NCI-H510A treated with DMSO at 0.1 percent for 48 hours (cell line): ENCODE measurements at places on chromosomes 5 and 9.

- no peak for DNase-seq
These were observed 117.5 kb downstream of the FGF1 start for GRCh38 chr5:142568283-142568995.

DNA sequence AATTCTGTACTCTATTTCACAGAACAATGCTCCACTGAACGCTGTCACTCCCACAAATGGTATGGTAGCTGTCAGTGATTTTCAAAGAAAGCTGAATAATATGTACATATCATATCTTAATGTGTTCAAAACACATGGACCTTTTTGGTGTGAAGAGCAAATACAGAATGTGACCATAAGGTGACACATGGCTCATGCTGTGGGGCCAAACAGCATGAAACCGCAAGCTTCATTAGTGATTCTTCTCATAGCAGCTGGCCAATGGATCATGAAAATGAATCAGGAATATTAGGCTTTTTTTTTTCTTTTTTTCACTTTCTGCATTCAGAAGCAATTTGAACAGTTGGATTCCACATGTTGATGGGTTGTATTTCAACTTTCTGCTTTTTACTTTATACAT lies 54.9 kb upstream of the CDH9 start:
- no peak for DNase-seq

DNA sequence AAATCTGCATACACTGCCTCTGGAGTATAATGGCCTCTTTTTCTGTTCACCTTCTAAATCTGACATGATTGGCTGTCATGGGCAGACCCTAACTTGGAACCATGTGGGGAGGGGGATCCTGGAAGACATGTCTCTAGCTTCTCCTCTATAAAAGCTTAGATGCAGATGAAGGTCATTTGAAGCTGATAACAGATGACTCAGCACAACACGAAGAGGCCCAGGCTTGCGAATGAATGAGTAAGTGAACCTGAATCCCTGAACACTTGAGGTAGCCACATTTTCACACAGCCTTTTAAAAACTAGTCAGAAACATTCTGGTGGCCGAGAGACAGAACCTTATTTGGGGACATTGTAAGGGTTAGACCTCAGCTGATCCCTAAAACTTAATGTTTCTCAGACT lies 282.6 kb downstream of the ELAVL2 start:
- DNase-seq: no peak

GRCh38 chr9:20740929-20741582 lies 57.0 kb downstream of the FOCAD start:
- no peak for DNase-seq

DNA sequence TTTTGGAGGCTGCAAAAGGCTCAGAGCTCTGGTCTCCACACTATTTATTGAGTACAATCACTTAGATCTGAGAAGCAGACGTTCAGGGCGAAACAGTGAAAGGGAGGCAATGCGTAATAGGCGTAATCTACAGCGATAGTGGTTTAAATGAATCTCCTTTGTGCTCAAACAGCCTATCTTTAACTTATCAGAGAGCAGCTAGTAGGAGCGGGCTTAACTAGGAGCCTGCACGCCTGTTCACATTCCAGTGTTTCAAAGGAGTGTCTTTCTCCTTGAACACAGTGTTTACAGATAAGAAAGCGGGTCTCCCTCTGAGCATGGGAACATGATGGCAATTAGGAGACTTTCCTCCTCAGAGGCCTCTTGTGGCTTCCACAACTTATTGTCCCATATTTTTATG lies 49.4 kb downstream of the AP3B1 start:
- no peak for DNase-seq

- no peak for DNase-seq
These were observed 198.1 kb downstream of the C9orf50 start for GRCh38 chr9:129422843-129423192.

- no peak for DNase-seq
These were observed 5.0 kb downstream of the S1PR3 start for GRCh38 chr9:88996046-88996920.

- DNase-seq: no peak
These were observed 96.8 kb downstream of the TRIO start for GRCh38 chr5:14239951-14240350.

- DNase-seq: no peak
These were observed 118.6 kb downstream of the SEMA6A start for GRCh38 chr5:116456036-116456435.

DNA sequence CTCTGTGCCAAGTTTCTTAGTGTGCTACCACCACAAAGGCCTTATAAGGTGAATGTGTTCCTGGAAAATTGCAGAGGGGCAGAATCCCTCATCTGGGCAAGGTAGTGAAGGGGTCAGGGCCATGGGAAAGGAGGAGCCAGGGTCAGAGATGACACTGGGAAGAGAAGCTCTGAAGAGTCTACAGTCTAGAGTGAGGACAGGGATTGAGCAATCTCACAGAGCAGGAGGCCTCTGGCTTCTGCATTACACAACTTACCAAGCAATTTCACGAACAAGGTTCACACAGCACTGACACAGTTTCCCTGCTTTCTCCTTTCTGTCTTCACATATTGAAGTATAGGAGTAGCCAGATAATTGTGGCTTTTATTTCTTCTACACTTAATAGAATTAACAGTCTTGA lies 24.5 kb upstream of the IDNK start:
- DNase-seq: no peak

GRCh38 chr5:59249160-59249559 lies 644.4 kb downstream of the PDE4D start:
- no peak for DNase-seq

GRCh38 chr9:92146610-92147009 lies 31.4 kb upstream of the SPTLC1 start:
- no peak for DNase-seq

- DNase-seq: no peak
These were observed 28.4 kb downstream of the GLRX start for GRCh38 chr5:95794070-95794516.

GRCh38 chr5:17805227-17805825 lies 171.1 kb downstream of the TAF11L14 start:
- DNase-seq: no peak

DNA sequence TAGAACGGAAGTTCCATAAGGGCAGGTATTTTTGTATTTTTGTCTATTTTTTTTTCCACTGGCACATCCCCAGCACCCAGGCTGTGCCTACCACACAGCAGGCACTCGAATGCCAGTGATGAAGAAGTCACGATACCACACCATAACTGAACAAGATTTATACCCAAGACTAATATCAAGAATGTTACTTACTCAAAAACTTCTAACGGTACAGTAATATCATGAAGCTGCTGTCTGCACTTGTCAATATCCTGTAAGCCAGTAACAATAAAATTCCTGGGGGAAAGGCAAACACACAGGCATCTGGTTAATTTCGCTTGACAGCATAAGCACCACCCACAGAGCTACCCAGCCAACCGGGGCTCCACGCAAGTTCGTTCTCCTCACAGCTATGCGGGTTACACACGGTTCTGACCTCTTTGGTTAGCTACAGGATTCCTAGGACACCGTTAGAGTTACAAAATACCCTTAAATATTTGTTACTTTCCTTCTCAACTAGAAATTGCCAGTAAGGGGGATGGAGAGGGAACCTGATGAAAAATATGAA lies 1.3 kb downstream of the MED10 start:
- DNase-seq: no peak

- no peak for DNase-seq
These were observed 142.8 kb upstream of the IFNE start for GRCh38 chr9:21624675-21625644.

DNA sequence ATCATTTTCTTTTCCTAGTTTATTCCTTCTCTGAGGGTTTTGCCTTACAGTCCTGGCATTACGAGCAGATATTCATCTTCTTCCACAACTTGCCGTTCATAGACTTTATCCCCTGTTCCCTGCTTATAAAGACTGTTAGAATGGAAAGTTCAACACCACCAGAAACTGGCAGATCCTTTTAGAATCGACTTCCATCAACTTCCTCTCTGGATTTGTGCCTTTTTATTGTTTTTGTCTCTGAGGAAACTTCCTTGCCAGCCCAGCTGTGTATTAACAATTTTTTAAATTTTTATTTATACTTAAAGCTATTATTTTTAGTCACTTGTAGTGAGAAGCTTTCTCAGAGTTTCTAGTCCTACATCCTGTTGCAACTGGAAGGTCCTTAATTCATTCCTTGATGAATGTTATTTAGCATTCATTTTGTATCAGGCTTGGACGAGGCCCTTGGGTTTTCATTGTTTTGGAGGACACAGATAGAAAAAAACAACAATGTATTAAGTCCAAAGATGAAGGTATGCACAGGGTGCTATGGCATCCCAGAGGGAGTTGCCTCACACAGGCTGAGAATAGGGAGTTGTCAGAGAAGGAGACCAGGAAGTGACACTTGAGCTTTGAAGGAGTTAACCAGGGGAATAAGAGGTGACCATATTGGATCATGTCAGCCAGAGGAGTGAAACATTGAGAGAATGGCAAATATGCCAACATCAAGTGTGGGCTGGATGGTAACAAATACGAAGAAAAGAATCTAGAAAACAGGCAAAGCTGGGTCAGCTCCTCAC lies 81.3 kb downstream of the ADAMTSL1 start:
- no peak for DNase-seq

- no peak for DNase-seq
These were observed 644.3 kb downstream of the ACTL7B start for GRCh38 chr9:108211411-108211955.

GRCh38 chr5:4880304-4880741 lies 259.8 kb upstream of the ADAMTS16 start:
- DNase-seq: no peak

- DNase-seq: no peak
These were observed 419.4 kb downstream of the MTRR start for GRCh38 chr5:8288334-8288733.

DNA sequence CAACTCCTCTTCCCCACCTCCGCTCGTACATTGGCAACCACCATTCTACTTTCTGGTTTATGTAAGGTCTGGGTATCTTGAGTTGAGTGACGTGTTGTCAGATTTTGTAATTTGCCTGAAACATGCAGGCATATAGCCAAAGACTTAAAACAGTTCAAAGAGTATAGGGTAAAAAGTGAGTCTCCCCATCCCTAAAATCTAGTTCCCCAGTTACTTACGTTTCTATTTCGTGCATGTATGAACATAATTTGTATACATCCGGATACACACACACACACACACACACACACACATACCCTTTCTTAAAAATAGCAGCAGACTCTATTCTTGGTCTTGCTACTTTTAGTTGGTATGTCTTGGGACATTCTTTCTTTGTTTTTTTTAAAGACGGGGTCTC lies 915 bp downstream of the HSDL2 start:
- no peak for DNase-seq

DNA sequence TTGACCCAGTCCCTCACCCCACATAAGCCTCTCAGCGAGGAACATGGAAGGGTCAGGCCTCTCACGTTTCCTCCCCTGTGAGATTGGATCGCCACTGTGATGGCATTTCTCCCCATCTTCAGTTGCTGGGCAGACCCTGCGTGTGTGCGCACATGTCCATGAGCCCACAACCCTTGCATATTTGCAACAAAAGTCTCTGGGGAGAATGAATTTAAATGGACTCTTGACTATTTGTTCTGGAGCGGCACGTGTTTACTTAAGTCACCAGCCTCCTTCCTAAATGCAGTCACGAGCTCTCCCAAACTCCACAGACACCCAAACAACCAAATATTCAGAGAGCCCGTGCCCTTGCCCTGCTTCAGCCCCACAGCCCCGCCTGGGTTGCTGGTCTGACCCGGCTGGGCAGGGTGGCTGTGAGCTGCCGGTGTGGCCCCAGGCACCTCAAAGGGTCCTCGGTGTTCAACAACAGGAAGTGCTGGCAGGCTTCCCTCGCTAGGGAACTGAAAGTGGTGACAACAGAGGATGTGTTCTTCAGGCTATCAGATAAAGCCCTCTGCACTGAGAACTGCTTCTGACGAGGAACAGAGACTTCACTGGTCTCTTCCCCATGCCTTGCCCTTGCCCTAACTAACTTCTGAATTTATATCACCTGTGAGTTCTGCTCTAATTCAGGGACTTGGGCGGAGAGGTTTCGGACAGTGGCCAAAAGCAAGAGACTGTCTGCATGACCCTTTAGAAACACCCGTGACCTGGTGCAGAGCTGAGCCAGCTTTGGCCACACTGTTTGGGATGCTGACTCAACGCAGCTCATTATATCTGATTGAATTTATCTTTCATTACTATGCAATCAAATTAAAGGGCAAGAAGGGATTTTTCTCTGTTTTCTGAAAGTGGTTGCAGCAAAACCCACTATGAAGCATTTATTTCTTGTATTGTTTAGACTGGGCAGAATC lies 19.2 kb upstream of the CD180 start:
- DNase-seq: peak; percentile 7

DNA sequence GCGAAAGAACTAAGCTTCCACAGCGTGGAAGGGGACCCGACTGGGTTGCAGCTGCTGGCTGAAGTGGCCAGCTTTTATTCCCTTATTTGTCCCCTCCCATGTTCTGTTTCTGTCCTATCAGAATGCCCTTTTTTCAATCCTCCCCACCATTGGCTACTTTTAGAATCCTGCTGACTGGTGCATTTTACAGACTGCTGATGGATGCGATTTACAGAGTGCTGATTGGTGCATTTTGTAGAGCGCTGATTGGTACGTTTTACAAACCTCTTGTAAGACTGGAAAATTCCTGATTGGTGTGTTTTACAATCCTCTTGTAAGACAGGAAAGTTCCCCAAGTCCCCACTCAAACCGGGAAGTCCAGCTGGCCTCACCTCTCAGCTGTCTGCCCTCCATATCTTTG lies 50.7 kb downstream of the KLF9 start:
- no peak for DNase-seq
